ENCODE measurements at places on chromosomes 11 and 22. TPM values are rescaled to one million over a fixed set of nuclear protein-coding genes. Genes with fewer than 3 reads are reported as not detected.

Gene UCP2
- 88.5 TPM for total RNA-seq

DNA sequence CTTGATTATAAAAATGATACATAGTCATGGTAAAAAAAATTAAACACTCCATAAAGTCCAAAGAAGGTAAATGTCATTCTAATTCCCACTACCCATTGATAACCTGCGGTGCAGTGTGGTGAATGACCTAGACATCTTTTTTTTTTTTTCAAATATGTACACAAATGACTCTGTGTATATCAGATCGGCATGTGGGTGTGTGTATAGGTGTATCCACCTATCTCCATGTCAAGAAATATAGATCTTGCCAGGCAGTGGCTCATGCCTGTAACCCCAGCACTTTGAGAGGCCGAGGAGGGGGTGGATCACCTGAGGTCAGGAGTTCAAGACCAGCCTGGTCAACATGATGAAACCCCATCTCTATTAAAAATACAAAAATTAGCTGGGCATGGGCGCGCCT is 18.4 kb upstream of the CBX6 start:
- H3K4me3 ChIP-seq: no peak overlapping the region
- H3K4me1 ChIP-seq: no peaks in the 10 kb centered on the region
- H3K36me3 ChIP-seq: no peaks in the 10 kb centered on the region
- no peak for DNase-seq

DNA sequence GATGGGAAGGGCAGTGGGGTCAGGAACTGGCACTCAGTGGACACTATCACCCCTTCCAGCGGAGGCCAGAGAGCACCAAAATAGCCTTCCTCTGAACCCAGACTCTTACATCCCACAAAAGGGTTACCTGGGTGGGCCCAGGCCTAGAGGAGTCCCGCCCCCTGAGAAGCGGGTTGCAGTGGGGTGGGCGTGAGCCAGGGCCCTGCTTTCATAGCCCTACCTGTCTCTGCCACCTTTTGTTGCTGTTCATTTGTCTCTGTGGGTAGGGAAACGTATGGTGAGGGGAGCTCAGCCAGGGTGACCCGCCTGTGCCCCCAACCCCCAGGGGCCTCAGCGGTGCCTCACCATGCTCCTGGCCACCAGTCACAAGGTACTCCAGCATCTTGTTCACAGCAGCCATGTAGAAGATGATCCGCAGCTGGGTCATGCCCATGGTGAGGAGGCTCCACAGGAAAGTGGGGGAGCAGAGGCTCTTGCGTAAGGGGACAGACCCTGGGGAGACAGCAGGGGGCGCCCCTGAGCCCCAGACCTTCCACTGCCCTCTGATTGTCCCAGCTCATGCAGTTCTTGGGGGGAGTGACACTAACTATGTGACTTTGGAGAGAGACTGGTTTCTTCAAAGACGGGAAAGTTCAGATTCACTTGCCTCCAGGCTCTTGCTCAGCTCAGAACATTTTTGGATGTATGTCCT is 24.0 kb downstream of the SLC43A1 start:
- no peaks in the 10 kb centered on the region for H3K36me3 ChIP-seq
- peak; percentile 67 for DNase-seq
- H3K27ac ChIP-seq: no peak overlapping the region
- no peaks in the 10 kb centered on the region for H3K27me3 ChIP-seq
- no peaks in the 10 kb centered on the region for H3K4me1 ChIP-seq

DNA sequence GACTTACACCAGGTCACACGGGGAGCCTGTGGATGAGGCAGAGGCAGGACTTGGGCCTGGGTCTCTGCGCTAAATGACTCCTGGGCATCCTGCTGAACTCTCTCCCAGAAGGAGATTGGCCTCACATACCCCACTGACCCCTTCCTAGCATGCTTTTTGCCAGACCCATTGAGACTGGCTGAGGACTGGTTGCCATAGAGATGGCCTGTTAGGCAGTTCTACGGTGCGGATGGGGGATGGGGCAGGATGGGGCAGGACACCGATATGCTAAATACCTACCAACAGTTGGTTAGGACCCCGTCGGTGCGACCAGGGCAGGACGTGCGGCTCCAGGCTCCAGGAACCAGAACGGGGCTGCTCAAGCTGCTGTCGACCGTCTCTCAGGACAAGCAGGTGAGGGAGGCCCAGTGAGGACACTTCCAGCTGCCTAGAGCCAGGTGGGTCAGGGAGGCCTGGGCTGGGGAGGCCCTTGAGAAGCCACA is at the start of gene TSGA10IP:
Gene TSGA10IP, plus strand, starts transcription at position 51 of the 482 bp plus-strand sequence. Its CDS starts 196 bp downstream, at position 247.
- no peak for DNase-seq
- H3K4me1 ChIP-seq: no peaks in the 10 kb centered on the region
- H3K36me3 ChIP-seq: no peaks in the 10 kb centered on the region

- H3K36me3 ChIP-seq: no peaks in the 10 kb centered on the region
- H3K4me1 ChIP-seq: no peaks in the 10 kb centered on the region
- H3K27me3 ChIP-seq: no peaks in the 10 kb centered on the region
- peak; percentile 46 for DNase-seq
- no peak overlapping the region for H3K27ac ChIP-seq
- H3K4me3 ChIP-seq: no peak overlapping the region
These were observed 22.0 kb upstream of the CABP2 start for GRCh38 chr11:67545280-67545679.

DNA sequence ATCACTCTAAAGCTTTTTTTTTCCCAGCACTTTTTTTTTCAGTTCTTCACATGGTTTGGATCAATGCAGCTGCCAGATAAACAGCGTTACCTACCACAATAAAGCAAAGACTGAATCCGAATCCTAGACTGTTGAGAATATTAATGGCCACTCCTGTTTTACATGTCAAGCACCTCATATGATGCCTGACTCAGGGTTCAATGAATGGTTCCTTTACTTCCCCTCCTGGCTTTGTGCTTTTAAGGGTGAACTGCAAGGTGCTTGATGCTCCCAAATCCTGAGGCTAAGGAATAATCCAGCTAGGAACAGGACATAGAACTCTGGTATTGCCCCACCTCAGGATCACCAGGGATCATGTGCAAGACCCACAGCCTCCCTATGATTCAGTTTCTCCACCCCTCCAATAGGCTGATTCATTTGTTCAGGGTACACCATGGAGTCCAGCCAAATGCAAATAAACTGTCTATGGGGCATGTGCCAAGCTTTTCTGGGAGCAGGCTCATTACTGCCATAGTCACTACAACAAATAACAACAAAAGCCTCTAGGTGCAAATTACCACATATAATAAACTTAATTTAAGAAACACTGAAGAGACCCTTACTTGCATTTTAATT is 104.3 kb downstream of the GAB2 start:
- H3K36me3 ChIP-seq: no peaks in the 10 kb centered on the region
- peaks cover 21% of the 10 kb centered on the region for H3K4me1 ChIP-seq
- DNase-seq: peak; percentile 41
- H3K27me3 ChIP-seq: no peaks in the 10 kb centered on the region
- H3K27ac ChIP-seq: no peak overlapping the region
- no peak overlapping the region for H3K4me3 ChIP-seq

- H3K36me3 ChIP-seq: no peaks in the 10 kb centered on the region
- H3K27me3 ChIP-seq: no peaks in the 10 kb centered on the region
- H3K27ac ChIP-seq: no peak overlapping the region
- H3K4me1 ChIP-seq: peaks cover 36% of the 10 kb centered on the region
These were observed 22.6 kb downstream of the ARHGEF17 start for GRCh38 chr11:73330569-73331093.

DNA sequence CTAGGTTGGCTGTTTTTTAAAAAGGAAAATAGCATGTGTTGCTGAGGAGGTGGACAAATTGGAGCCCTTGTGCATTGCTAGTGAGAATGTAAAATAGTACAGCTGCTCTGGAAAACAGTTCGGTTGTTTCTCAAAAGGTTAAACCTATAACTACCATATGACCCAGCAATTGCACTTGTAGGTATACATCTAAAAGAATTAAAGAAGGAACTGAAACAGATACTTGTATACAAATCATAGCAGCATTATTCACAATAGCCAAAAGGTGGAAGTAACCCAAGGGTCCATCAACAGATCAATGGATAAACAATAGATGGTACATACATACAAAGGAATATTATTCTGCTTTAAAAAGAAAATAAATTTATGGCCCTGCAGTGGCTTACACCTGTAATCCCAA is 111.4 kb downstream of the CSTPP1 start:
- H3K27me3 ChIP-seq: no peaks in the 10 kb centered on the region
- no peaks in the 10 kb centered on the region for H3K36me3 ChIP-seq
- H3K4me3 ChIP-seq: no peak overlapping the region
- no peak overlapping the region for H3K27ac ChIP-seq
- no peak for DNase-seq

Gene SERPIND1
- 0.19 TPM for total RNA-seq

Gene CAT
- 38.3 TPM for total RNA-seq

Gene TRPC6
- not detected for total RNA-seq

Gene HBG2
- not detected for total RNA-seq

GRCh38 chr22:36197065-36197440 is 4.6 kb downstream of the APOL4 start:
- H3K36me3 ChIP-seq: no peaks in the 10 kb centered on the region
- peaks cover 39% of the 10 kb centered on the region for H3K4me1 ChIP-seq
- no peak overlapping the region for H3K4me3 ChIP-seq
- peak; percentile 92 for DNase-seq
- H3K27ac ChIP-seq: peak overlapping the region; percentile 62

- no peaks in the 10 kb centered on the region for H3K4me1 ChIP-seq
- no peaks in the 10 kb centered on the region for H3K27me3 ChIP-seq
- no peak for DNase-seq
- H3K36me3 ChIP-seq: no peaks in the 10 kb centered on the region
- H3K4me3 ChIP-seq: no peak overlapping the region
These were observed 29.4 kb upstream of the NAV2 start for GRCh38 chr11:19683141-19683805.

DNA sequence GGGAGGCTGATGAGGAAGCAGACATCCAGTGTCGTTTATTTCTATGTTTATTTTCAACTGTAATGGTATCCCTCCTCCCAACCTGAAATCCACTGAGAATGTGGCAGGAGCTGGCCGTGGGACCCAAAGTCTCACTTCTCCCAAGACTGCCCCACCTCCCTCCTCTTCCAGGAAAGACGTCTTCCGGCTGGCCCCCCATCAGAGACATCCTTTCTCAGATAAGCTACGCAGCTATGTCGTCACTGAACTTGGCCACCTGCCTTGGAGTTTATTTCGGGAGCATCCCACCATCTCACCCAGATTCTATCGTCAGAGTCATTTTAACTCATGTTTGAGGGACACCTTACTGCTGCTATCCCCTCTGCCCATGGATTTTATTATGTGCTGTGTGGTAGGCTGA is 13.9 kb downstream of the TMEM184B start:
- H3K36me3 ChIP-seq: no peaks in the 10 kb centered on the region
- no peak overlapping the region for H3K27ac ChIP-seq
- no peak overlapping the region for H3K4me3 ChIP-seq
- peaks cover 7% of the 10 kb centered on the region for H3K4me1 ChIP-seq

Gene SPI1
- total RNA-seq: not detected

Gene LRRC55
- 3.0 TPM for total RNA-seq

GRCh38 chr11:79708319-79708932 is 267.6 kb upstream of the TENM4 start:
- H3K36me3 ChIP-seq: no peaks in the 10 kb centered on the region
- no peaks in the 10 kb centered on the region for H3K4me1 ChIP-seq
- H3K4me3 ChIP-seq: no peak overlapping the region
- DNase-seq: peak; percentile 74
- H3K27me3 ChIP-seq: no peaks in the 10 kb centered on the region

Gene SMIM35
- total RNA-seq: not detected

- DNase-seq: no peak
- no peaks in the 10 kb centered on the region for H3K4me1 ChIP-seq
- H3K4me3 ChIP-seq: no peak overlapping the region
- no peaks in the 10 kb centered on the region for H3K36me3 ChIP-seq
These were observed 802.0 kb downstream of the DLG2 start for GRCh38 chr11:84825106-84825660.
